Activated naive CD4-positive, alpha-beta T cell treated with anti-CD3 and anti-CD28 coated beads for 36 hours (primary cell): ENCODE measurements at places on chromosomes 7 and 10.

DNA sequence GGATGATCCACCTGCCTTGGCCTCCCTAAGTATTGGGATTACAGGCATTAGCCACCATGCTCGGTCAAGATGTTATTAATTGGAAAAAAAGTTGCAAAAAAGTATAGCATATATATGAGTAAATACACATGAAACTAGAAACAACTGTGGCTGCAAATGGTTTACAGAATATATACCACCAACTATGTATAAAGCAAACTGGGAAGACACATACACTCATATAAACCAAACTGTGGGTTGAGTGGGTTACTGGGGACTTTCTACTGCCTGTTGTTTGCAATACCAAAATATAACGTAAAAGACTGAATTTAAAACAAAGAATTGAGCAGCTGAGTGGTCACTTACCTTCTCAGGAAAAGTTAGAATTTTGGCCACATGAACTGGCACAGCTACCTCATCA is 8.1 kb downstream of the POLR3A start:
- no peak for DNase-seq

DNA sequence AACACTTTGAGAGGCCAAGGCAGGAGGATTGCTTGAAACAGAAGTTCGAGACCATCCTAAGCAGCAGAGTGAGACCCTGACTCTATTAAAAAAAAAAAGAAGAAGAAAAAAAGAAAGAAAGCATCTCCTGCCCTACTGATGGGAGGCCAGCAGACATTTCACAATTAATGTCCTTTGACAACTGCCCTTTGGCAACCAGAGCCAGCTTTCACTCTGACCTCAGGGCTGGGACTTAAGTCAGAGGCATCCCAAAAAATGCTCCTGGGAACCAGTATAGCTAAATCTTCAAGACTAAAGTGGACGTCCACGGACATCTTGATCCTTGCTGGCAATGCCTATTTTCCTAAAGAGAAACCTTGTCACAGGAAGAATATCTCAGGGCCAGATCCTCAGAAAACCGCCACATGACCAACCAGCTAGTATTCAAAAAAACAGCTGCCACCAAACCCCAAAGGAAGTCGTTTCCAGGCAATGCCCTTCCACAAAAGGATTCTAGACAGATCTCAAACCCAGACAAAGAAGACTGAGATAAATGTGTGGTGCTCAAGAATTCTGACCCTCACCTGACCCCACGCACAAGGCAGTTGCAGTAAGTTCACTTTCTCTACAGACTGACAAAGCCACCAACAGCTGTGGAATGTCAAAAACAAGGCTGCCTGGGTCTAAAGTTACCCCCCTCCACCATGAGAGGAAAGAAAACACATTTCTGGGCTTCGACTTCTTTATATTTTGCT is 18.4 kb downstream of the GFRA1 start:
- no peak for DNase-seq

DNA sequence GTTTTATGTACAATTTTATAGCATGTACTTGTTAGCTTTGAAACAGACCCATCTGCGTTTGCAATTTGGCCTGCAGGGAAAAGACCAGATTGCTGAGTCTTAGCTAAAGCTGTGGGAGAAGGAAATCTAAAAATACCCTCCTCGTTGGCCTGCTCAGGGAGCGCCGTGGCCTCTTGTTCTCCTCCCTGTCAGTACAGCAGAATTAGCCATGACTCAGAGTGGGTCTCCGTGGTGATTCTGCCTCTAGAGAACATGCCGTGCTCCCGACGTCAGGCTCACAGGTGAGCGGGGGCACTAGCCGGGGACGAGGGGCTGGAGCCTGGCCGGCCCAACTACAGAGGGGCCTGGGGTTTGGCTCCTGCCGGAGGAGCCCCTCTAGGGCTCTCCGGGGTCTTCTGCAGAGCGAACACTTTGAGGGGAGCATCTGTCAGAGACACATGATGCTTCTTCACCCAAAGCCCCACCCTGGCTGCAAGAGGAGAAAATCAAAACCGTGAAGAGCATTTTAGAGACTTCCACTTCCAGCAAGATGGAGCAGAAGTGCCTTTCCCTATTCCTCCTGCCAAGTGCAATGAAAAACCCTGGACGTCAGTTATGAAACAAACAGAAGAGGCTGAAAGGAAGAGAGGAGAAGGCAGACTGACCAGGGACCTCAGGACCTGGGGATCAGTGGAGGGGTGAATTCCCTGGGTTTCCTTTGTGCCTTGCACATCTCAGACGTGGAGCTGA is 98.9 kb downstream of the LHPP start:
- no peak for DNase-seq

- DNase-seq: no peak
Observed at GRCh38 chr10:77458986-77459590, 178.5 kb downstream of the KCNMA1 start.

GRCh38 chr10:79081353-79082034 is 12.7 kb downstream of the ZMIZ1 start:
- no peak for DNase-seq

GRCh38 chr7:147904219-147904576 is 686.4 kb upstream of the C7orf33 start:
- DNase-seq: no peak
